ENCODE measurements at places on chromosomes 13 and 19.
A peak's percentile ranks its signal among the peaks of the same experiment; 100 is the strongest.

- peak; percentile 50 for DNase-seq
Observed at GRCh38 chr13:57632276-57633140, 964 bp downstream of the PCDH17 start.

- peak; percentile 90 for DNase-seq
Observed at GRCh38 chr19:49403404-49404187, 15.5 kb downstream of the KASH5 start.

- no peak for DNase-seq
Observed at GRCh38 chr13:111514610-111515306, 194.3 kb downstream of the TEX29 start.

DNA sequence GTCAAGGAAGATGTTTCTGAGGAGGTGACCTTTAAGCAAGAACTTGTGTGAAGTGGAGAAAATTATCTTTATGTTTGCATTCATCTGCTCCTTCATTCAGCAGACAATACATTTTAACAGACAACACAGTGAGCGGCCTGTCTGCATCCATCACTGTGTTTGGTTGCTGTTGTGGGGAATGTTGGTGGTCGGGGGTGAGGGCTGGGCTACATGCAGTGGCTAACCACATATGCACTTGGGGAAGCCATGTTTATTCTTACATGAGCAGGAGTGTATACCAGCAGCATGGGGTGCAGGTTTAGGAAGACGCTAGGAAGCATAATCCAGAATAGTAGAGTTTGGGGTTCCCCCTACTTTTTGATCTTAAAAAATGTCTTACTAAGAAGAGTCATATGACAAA is 66.4 kb downstream of the DHRS12 start:
- DNase-seq = no peak

- DNase-seq = peak; percentile 74
Observed at GRCh38 chr13:113616991-113617749, 32.6 kb downstream of the TFDP1 start.

DNA sequence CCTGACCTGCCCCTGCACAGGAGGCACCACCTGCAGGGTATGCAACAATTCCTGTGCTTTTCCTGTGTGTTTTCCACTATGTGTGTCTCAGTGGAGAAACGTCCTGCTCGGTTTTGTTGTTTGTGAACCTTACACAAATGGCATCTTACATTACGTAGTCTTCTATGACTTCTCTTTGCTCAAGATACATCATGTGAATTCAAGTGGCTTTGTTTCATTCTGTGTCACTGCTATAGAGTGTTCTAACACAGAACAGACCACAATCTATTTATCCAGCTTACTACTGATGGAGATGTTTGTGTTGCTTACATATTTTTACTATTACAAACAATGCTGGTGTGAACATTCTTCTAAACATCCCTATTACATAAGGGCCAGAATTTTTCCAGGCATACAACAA is 97.7 kb downstream of the ANKRD10 start:
- no peak for DNase-seq

DNA sequence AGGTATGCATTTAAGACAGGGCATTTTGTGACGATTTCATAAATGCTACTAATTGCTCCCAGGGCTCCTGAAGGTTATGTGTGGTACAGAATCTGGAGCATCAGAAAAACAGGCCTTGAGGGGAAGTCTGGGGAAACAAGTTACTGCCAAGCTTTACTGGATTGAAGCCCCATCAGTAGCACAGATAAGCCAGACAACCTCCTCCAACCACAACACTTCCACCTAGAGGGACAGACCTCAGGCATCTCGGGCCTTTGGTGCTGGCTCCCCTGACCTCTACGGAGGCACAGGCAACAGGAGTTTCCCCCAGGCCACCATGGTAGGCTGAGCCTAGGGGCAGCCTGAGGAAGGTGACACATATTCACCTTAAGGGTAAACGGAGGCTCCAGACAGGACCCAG is 54.1 kb downstream of the ABCC4 start:
- no peak for DNase-seq

DNA sequence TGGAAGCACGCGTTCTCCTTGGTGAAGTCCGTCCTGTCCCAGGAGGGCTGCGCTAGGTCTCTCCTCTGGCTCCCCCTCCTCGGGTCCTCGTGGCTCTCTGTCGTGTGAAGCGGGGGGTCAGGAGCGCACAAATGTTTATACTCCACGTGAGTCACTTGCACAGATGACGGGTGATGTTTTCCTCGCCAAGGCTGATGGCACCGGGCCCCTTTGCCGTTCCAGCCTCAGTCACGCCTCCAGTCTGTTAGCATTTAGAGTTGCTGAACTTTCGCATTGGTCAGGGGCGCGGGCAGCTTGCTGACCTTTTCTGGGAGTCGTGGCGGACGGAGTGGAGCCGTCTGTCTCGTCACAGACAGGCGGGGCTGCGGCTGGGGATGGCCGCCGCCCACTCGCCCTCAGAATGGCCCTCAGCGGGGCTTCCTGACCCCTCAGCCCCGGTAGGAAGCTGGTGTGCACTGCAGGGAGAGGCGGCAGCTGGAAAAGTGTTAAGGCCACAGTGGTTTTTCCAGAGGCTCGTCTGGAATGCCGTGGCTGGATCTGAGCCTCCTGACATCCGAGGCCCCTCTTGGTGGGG is 13.7 kb downstream of the KLHL26 start:
- peak; percentile 44 for DNase-seq

DNA sequence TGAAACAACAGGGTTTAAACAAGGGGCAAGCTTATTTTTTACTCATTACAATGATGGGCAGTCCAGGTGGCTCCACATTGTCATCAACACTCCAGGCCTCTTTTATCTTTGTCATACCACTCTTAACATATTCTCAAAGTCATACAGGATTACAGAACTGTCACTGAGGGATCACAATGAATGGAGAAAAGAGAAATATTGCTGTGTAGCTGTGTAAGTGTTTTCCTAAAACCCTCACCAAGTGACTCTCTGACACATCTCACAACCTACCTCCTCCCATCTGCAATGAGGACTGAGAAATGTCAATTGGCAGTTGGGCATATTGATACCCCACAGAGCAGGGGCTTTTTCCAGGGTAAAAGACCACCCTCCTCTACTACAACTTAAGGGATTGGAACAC is 562.1 kb downstream of the TBC1D4 start:
- no peak for DNase-seq

DNA sequence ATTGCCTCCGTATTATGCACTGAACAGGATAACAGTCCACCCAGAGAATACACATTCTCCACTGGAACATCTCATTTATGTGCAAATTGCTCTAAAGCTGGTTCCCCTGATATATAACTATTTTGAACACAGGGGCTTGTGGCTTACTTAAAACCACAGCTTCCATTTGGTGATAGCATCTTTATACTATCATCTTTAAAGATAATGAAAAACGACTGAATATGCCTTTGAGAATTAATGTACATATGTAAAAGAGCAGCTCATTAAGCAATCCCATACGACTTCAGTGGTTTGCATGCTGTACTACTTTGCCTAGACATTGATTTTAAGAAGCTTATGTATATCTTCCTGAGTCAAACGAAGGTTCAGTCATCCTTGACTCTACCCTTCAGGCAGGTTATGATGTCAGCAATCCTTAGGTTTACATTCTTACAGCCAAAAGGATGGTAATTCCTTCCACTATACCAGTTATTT is 40.8 kb downstream of the BRD4 start:
- DNase-seq = no peak

GRCh38 chr13:98489446-98490194 is 87.3 kb downstream of the STK24 start:
- DNase-seq = no peak

GRCh38 chr19:33422369-33423180 is 49.1 kb downstream of the CEBPG start:
- DNase-seq = no peak

- DNase-seq = peak; percentile 78
Observed at GRCh38 chr19:35318679-35319448, 10.1 kb upstream of the CD22 start.

GRCh38 chr13:107931056-107931455 is 284.3 kb downstream of the LIG4 start:
- DNase-seq = no peak

- DNase-seq = no peak
Observed at GRCh38 chr13:77511552-77511951, 24.0 kb upstream of the SCEL start.

DNA sequence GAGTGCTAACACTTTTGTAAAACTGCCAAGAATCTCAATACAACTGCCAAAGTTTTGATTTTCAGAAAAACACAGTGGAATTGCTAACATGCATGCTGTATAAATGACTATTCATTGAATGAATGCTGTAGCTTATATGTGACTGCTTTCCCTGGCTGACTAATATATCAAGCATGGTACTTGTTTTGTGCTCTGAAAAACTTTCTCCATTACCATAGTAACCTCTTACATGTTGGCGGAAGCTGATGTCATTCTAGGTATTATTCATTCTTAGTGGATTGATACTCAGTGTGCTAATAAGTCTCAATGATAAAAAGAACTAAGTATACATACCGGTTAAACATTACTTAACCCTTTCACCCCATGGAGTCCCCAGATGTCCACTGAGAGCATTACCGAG is 166.1 kb upstream of the MYO16 start:
- no peak for DNase-seq

DNA sequence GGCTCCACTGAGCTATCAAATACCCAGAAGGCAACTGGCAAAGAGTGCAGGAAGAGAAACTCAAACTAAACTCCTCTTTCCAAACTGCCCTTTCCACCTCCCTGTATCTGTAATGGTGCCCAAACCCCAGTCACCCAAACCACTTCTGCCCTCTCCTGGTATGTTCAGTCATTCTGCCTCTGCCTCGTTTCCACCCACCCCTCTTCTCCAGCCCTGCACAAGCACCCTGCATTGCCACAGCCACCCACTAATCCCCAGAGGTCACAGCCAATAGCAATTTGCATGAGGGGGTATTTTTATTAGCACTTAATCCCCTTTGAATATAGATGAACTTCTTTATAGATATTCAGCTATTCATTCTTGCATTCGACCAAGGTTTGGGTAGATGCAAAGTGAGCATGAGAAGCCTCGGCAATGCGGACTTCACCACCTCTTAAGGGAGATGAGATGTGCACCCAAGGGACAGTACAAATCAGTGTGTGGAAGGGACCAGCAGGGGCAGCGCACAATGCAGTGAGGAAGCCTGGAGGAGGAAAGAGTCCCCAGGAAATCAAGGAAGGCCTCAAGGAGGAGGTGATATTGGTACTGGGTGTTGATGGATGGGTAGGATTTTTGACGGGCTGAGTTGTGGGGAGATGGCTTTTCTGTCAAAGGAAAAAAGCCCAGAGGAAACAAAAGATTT is 12.4 kb downstream of the TMEM272 start:
- DNase-seq = peak; percentile 36

DNA sequence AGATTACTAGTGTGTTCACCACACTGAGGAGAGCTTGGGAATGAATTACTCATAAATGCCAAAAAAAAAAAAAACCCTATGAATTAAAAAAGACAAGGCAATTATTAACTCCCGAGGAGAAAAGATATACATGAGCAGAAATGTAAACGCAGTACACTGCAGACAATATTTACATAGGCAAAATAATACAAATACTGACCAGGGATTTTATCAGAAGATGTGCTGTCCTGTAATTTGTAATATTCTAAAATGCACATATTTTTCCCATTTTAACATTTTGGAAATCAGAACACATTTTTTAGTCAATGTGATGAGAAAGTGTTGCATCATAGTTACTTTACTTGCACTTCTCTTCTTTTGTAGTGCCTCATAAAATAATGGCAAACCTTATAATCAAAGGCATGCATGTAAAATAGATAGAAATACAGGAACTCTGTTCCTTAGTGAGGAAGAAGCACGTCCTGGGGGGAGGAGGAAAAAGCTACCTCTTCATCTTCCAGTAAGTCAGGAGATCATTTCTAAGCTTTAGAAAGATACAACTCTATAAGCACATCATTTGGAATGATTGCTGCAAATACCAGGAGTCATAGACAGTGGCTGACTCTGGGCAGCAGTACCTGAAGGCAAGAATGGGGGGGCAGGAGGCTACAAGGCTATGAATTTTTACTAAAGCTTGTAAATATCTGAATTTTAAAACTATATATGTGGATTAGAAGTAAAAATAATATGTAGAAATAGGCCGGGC is 46.3 kb upstream of the KATNAL1 start:
- no peak for DNase-seq

GRCh38 chr13:60627071-60627686 is 230.2 kb downstream of the TDRD3 start:
- peak; percentile 72 for DNase-seq

DNA sequence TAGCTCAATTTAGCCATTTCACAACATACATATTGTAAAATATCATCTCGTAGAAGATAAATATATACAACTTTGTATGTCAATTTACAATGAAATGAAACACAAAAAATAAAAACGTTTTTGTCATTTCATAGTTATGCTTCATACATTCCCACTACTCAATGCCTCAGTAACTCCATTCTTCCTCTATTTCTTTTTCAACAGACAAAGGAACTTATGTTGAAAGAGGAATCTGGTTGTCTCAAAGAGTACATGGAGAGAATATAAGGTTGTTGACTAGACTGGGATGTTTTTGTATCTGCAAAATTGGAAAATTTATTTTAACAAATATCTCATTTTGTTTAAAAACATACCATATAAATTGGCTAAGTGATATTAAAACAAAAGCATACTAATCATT is 12.8 kb downstream of the KCTD12 start:
- no peak for DNase-seq

DNA sequence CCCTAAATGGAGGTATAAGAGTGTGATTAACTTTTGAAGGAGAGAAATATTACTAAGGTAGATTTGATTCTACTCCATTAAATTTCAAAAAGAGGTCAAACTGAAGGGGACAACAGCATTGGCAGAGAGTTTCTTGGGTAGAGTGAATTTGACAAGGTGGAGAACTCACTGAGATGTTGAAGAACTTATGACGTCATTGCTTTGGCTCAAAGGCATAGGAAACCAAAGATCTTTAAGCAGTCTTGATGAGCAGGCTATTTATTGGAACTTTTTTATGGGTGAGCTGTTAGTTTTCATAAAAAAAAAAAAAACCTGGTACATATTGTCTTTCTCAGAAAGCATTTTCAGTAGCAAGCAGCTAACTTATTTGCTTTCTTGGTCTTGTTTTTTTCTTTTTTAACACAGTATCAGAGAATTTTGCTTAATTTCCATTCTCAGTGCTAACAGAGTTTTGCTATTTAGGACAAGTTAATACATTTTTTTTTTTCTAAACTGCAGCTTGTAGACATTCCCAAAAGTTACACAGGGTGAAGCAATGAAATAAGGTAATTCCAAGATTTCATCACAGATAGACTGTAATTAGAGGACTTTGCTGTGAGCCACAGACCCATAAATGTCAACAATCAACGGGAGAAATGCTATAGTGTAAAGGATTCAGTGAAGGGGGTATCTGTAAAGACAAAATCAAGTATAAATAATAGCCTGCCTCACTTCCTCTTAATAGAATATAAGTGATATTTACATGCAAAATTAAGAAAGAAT is 412.2 kb upstream of the KLHL1 start:
- DNase-seq = no peak

DNA sequence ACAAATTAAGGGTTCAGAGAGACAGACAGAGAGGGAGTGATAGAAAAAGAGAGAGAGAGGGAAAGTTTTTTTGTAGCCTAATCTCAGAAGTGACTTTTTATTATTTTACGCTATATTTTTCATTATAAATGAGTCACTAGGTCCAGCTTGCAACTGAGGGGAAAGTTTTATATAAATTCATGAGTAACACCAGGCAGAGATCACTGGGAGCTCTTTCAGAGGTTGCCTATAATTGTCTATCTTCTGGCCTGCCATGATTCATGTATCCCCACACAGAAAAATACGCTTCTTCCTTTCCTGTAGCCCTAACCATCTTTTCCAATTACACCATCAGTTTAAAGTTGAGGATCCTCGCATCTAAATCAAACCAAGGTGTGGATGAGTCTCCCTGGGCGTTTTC is 467.9 kb downstream of the SLITRK1 start:
- DNase-seq = no peak

- DNase-seq = no peak
Observed at GRCh38 chr13:67118277-67118676, 111.9 kb downstream of the PCDH9 start.
